ENCODE measurements at places on chromosomes 12 and 14.

DNA sequence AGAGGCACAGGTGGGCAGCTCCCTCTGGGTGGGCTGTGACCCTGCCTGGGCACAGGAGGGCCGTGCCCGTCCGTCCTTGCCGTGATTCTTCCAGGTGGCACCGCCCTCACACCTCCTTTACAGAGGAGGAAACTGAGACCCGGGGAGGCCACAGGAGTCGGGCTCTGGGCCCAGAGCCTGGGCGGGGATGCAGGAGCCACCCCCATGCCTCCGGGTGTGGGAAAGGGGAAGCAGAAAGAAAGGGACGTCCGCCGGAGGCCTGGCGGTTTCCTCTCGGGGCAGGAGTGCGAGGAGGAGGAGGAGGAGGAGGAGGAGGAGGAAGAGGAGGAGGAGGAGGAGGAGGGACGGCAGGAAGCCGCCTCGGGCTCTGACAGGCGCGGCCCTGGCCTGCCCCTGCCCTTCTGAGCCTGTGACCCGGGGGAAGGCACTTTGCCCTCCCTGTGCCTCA lies 23.0 kb downstream of the SH2B3 start:
- no peak for DNase-seq

GRCh38 chr14:89399594-89400068 lies 17.4 kb downstream of the FOXN3 start:
- no peak for DNase-seq

GRCh38 chr12:96258104-96258961 lies 64.2 kb downstream of the ELK3 start:
- DNase-seq = no peak

DNA sequence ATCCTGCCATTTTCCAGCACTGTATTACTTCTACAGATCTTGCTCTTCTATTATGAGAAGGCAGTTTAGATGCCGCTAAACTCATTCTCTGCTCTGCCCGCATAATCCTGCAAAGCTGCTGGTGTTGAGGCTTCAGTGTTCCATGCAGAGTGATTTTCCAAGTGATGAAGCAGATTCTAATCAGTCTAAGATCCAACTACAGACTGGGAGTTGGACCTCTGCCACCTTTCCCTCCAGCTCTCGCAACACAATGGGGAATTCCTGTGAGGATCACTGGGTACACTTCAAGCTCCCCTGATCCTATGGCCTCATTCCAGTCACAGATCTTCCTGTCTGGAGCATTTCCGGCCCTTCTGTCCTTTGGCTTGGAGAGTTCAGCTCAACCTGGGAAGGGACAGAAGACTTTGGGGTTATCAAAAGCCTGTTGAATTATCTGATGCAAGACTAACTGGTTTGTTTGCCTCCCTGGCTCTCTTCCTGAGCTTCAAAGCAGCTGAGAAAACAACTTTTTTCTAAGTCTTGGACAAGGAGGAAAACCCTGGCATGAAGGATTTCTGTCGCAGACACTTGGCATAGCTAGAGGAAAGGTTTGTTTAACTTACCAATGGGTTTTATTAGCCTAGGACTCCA lies 333.9 kb downstream of the ZFP36L1 start:
- no peak for DNase-seq

DNA sequence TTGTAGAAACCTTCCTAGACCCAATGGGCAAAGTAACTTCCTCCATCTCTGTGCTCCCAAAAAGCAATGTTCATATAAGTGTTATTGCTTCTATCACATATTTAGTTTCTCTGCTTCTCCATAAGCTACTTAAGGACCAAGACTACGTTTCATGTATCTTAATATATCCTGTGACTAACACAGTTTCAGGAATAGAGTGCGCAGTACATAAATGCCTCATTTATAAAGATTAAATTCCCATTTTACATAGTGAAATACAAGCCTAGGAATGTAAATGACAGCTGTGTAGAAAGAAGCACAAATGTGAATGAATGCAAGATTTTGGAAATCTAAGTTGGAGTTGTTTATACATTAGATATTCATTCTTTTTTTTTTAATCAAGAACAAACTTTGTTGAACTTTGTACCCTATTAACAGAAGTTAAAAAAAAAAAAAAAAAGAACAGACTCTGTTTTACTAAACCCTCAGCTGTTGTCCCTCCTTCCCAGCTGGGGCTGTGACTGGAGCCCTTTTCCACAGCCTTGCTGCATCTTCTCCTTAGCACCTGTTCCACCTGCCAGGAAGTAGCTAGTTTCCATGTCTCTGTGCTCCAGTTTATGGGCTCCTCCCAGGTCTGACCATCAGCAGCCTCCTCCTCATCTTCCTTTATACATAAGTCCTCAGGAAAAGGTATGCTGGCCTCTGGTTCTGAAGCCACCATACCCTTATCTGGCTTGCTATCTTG lies 7.0 kb upstream of the METTL17 start:
- DNase-seq = no peak

DNA sequence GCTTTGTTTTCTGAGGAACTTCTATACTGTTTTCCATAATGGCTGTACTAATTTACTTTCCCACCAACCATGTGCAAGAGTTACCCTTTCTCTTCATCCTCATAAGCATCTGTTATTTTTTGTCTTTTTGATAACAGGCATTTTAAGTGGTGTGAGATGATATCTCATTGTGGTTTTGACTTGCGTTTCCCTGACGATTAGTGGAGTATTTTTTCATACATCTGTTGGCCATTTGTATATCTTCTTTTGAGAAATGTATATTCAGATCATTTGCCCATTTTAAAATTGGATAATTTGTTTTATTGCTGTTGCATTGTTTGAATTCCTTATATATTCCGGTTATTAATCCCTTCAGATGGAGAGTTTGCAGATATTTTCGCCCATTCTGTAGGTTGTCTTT lies 10.2 kb upstream of the HMGA2 start:
- DNase-seq = no peak

DNA sequence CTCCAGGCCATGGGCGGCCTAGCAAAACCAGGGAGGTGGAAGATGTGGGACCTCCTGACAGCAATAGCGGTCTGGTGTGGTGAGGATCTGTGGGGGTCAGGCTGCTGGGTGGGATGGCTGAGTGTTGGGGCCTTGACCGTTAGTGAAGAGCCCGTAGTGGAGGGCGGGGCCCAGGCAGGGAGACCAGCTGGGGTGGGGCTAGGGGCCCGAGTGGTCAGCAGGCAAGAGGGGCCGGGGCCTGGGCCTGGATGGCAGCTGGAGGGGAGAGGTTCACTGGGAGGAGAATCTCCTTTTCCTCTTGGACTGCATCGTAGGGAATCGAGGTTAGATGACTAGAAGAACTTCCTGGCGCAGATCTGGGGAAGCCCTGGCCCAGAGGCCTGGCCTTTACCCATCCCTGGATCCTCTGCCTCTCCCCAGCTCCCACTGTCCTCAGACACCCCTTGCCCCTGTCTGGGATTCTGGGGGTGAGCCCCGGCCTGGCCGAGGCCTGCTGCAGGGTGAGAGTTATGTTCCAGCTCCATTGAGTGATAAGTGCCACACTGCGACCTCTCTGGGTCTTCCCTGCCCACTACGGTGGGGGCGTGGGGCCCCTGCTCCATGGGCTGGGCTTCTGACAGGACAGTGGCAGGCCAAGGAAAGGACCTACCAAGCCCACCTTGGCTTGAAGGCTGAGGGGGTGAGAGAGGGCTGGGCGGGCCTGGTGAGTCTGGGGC lies 47.1 kb downstream of the KRT80 start:
- no peak for DNase-seq

DNA sequence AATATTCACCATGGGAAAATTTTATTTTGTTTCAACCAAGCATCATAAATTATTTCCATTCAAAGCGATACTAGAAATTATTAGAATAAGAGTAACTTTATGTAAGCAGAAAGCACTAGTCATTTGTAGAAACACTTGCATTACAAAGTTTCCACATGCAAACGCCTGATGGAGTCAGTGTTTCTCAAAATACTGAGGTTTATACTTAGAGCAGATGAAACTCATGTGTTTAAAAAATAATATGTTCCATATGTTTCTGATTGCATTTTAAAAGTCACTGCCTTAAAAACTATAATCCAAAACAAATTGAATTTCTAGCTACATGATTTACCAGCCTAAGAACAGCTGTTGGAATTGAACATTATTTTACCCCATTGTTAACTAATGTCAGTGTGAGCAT lies 1246.4 kb downstream of the SLC16A7 start:
- DNase-seq = no peak

GRCh38 chr14:93538413-93538812 lies 107.7 kb downstream of the UNC79 start:
- no peak for DNase-seq

- no peak for DNase-seq
Measured at GRCh38 chr14:40413136-40413535, 980.9 kb upstream of the FBXO33 start.

DNA sequence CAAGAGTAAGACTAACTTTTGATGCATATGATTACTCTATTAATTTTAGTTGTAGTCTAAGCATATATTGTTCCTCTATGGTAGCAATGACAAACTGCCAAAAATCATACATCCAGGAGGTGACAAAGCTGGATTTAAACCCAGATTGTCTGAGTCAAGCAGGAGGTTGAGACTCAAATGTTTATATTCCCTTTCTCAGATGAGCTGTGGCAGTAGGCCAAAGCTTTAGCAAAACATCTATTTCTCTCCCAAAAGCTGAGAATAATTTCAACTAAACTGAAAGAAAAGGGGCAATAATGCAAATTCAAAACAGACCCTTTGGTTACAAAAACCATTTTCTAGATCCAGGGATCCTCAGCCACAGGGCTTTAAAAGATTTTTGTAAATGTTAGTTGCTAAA lies 173.6 kb downstream of the SEC23A start:
- no peak for DNase-seq

All from D721Med (cell line).